Foreskin fibroblast (primary cell): ENCODE measurements at places on chromosomes 13 and 19.

GRCh38 chr19:12828494-12828893 lies 5.9 kb downstream of the RTBDN start:
- DNase-seq: no peak

DNA sequence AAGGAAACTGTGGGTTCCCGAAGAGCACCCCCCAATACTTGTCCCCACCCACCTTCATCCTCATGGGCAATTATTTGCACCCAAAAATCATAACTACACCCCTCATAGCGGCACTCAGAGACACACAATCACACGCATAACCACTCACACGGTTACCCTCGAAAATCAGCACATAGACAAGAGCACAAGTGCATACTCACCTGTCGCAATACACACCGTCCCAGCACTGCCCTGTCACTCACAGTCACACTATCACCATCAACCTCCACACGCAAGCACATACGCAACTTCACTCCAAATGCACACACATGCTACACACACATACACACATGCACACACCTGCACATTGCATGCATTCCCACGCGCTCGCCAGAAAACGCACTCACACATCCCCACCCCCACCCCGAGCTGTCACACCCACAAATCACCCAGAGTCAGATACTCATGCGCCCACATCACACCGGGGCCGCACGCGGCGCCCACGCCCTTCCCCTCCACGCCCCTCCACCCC lies 535 bp downstream of the COL5A3 start:
- DNase-seq: no peak

- DNase-seq: no peak
Measured at GRCh38 chr19:20060282-20060681, 17.5 kb upstream of the ZNF90 start.

GRCh38 chr19:42288387-42288786 lies 13.5 kb upstream of the PRR19 start:
- DNase-seq: no peak

- no peak for DNase-seq
Measured at GRCh38 chr19:50266896-50267295, 62.3 kb downstream of the KCNC3 start.

DNA sequence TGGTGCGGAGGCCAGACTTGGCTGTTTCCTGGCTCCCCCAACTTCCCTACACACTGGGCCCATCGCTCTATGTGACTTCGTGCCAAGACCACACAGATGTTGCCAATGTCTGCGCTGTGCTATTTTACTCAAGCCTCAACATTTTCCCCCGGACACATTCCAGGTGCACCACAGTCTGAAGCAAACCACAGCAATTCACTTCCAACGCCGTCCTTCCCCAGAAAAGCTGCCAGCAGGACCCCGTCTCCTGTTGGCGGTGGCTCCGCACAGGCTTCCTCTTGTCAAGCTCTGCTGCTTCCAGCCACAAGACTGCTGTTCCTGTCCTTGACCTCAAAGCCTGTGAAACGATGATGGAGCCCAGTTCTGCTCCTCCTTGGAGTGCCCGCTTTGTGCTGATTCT lies 100.7 kb downstream of the CRYL1 start:
- DNase-seq: no peak

DNA sequence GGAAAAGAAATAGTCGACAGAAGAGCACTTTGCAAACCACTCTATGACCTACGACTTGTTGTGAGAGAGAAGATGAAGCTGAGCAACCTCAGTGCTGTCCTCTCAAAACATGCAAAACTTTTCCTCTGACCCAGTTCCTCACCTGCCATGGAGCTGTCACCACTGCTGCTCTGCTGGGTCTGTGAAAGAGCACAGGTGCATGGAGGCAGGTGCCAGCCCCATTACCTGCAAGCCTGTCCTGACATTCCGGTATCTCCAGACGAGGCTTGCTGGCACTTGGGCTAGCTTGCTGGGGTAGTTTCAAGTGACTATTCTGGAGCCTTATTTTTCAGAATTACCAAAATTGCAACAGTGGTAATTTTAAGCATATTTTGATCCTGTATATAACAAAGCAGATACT lies 49.5 kb upstream of the RFXAP start:
- no peak for DNase-seq

DNA sequence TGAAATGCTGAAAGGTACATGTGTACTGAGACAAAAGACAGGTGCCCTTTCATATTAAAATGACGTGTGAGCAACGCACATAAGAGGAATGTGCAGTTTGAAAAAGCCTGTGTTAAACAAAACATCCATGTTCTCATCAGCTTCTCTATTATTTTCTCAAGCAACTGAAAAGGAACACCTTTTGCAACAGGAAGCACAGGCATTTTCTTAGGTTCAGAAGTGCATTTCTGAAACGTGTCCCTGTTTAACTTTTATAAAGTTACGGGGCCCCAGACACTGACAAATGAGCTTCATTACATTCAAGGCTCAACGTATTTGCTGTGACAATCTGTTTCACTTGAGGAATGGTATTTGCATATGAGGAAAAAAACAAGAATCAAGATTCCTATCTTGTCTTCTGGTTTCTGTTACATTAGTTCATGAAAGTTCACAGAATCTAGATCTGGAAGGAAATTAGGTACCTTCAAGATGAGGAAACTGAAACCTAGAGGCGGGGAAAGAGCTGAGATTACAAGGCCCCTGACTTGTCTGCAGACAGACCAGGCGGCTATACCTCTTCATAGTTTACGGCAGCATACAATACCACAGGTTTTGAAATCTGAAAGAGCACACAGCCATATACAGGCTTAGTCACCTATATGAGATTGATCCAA lies 431.7 kb downstream of the KLF12 start:
- DNase-seq: no peak

- DNase-seq: no peak
Measured at GRCh38 chr13:46058268-46058667, 5.7 kb upstream of the ZC3H13 start.

GRCh38 chr19:48230555-48231129 lies 25.1 kb downstream of the CARD8 start:
- DNase-seq: no peak

DNA sequence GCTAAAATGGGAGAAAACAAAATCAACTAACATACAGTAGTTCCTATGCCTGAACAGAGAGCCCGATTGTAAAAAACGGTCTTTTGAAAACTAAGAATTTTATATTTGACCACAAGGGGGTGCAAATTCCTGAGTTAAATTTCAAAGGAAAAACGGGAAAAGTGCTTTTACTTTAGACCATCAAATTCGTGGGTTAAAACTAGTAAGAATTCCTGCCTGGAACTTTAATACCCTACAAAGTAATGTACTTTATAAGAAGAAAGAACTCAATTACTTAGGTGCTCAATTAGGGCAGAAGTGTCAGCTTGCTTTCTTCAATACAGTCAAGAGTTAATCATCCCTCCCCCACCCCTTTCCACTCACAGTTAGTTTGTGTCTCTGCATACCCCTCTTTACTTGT lies 69.8 kb downstream of the KCNRG start:
- DNase-seq: peak; percentile 68

DNA sequence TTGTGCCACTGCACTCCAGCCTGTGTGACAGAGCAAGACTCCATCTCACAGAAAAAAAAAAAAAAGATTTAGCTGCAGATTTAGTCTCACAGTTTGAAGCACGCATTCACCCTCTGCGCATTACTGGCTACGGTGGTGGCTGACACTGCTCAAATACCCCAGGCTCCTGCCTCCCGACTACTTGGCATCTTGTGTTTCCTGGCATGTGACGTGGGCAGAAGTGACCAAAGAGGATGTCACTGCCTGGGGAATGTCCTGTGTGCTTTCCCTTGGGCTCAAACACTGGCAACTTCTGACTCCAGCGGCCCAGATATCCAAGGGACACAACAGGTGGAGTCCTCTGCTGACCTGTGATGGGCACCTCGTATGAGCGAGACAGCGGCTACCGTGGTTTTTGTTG lies 24.7 kb upstream of the EIF3G start:
- DNase-seq: no peak

- peak; percentile 88 for DNase-seq
Measured at GRCh38 chr19:4455719-4456475, 1.7 kb downstream of the UBXN6 start.

- no peak for DNase-seq
Measured at GRCh38 chr19:6958791-6959190, 62.4 kb downstream of the MBD3L2B start.

- DNase-seq: no peak
Measured at GRCh38 chr19:16537111-16537510, 5.1 kb downstream of the CHERP start.
